Amniotic epithelial cell (primary cell): ENCODE measurements at places on chromosomes 1 and 21.

GRCh38 chr1:108747898-108748297, 1.4 kb downstream of the STXBP3 start:
- no peak for DNase-seq

DNA sequence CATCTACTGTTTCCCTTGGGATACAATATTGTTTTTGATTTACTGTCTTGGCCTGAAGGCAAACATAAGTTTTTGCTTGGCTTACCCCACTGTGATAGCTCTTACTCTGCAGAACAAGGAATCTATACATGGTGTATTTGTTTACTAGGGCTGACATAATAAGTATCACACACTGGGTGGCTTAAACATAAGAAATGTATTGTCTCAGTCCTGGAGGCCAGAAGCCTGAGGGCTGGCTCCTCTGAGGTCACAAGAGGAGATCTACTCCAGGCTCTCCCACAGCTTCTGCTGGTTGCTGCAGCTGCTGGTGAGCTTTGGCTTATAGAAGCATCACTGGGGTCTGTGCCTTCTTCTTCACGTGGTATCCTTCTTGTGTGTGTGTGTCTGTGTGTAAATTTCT, 30.7 kb upstream of the IGSF5 start:
- no peak for DNase-seq

- no peak for DNase-seq
These were observed 154.6 kb downstream of the ADSS2 start for GRCh38 chr1:244297087-244297486.

GRCh38 chr1:81597720-81598426, 202.9 kb upstream of the ADGRL2 start:
- no peak for DNase-seq

GRCh38 chr1:117780687-117781475, 148.5 kb downstream of the GDAP2 start:
- DNase-seq = no peak

GRCh38 chr1:89165811-89166210, 10.0 kb downstream of the GBP7 start:
- no peak for DNase-seq

DNA sequence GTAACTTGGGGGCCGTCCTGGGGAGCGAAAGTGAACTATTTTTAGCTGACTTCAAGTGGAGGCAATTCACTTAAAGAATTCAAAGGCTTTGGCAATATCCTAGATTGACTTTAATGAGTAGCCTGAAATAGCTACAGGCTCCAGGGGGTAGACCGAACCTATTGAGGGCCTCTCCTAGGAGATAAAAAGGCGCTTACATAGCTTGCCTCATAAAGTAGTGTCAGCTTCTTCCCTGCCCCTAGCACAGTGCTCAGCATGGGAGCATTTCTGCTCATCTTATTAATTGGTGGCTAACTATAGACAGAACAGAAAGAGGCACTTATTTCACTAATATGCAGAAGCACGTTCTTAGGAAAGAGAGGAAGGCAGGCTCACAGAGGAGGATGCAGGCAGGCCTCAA, 12.3 kb upstream of the CTNNBIP1 start:
- DNase-seq = no peak

DNA sequence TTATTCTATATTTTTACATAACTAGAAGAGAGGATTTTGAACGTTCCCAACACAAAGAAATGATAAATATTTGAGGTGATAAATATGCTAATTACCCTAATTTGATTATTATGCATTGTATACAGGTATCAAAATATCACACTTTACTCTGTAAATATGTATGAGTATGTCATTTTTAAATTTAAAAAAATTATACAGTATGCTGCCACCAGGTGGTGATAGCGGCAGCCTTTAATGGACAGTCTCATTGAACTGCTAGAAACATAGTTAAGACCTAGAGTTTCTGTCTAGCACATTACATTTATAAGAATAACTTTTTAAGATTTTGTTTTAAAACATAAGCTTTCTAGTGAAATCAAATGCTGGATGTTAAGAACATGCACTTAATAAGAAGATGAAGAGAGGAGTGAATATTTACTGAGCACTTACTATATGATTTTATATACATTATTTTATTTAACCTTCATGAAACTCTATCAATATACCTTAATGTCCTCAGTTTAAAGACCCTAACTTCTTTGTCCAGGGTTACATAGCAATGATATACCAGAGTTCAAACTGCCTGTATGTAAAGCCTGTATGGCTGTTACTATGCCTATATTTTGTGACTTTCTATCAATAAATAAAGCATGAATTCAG, 207.1 kb downstream of the NUF2 start:
- DNase-seq = peak; percentile 17

DNA sequence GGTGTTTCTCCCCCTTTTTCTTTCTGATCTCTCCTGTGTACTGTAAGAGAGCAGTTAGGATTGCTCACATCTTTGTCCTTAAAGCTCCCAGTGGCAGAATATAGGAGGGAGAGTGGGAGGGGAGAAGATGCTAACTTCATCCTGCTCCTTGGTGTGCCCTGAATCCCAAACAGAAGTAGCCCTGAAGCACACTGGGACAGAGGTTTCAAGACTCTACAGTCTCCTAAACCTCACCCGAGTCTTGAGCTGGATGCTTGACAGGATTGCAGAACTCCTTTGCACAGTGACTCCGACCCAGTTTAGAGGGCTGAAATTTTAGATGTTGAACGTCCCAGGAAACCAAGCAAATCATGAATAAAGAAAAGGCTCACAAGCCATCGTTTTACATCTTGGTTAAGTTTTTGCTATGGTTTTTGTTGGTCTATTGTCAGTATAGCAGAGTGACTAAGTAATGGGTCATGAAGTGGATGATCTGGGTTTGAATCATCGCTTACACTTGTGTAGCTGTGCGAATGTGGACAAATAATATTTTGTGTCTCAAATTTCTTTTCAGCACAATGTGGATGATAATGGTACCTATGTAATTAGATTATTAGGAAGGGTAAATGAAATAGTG, 37.5 kb downstream of the XCL2 start:
- DNase-seq = peak; percentile 51

DNA sequence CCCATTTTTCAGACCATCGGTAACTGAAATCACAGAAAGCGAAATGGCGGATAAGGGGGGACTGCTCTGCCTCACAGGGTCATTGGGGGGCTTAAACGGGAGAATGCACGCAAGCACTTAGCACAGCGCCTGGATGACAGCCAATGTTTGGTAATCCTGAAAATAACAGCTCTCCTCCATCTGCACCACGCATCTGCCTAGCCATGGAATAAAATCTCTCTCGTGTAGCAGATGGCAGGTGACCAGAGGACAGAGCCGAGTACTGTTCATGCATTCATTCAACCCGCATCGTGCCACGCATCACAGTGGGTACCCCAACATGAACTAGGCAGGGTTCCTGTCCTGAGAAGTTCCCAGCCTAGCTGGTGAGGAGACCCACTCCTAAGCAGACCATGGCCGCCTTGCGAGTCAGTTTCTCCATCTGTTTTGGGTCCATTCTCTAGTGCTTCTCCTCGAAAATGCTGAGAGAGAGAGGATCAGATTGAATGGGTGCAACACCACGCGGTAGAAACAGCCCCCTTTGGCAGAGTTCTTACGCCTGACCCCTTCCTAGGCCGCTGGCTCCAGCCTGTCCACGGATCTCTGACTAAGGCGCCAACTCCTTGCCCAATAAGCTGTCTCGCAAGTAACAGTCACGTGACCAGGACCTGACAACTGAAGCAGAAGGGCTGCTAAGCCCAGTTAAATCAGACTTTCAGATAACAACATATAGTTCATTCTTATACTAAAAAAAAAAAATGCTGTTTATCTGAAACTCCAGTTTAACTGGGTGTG, 7.3 kb downstream of the SLC1A7 start:
- DNase-seq = peak; percentile 84

DNA sequence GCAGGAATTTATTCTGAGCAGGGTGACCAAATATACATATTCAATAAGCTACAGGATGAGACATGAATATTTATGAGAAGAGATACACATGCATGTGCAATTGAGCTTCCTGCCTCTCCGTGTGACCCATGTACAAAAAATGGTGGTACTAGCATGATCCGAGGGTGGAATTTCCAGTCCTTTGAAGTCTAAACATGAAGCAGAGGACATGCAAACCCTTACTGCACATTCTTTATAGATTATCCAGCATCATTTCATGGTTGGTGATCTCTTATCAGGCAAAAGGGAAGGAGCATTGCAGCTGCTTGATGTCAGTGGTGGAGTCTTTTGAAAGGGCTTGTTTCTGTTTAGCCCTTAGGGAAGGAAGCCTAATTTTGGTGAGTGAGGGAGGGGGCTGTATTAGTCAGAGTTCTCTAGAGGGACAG, 448.6 kb downstream of the SETD4 start:
- DNase-seq = peak; percentile 21

DNA sequence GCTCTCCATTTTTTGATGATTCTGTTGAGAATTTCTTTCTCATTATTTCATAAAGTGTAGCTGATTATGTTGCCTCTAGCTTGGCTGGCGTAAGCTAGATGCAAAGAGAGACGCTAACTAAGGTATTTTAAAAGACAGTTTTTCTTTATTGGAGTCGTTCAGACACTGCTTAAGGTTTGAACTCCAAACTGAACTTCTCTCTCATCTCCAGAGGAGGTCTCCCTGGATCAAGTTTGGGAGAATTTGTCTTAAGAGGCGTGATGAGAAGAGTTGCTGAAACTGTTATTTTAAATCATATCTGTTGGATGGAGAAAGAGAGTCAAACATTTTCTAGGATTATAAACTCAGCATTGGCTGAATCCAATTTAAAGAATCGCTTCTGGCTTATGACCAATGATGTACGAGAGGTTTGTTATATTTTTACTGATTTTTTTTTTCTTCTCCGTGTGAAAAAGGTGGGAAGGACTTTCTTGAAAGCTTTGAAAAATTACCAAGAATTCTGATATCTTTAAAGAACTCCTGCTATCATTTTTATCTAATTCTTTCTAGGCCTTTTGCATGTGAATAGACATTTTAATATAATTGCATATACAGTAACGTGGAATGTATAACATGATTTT, 34.0 kb downstream of the MAP3K7CL start:
- peak; percentile 83 for DNase-seq

DNA sequence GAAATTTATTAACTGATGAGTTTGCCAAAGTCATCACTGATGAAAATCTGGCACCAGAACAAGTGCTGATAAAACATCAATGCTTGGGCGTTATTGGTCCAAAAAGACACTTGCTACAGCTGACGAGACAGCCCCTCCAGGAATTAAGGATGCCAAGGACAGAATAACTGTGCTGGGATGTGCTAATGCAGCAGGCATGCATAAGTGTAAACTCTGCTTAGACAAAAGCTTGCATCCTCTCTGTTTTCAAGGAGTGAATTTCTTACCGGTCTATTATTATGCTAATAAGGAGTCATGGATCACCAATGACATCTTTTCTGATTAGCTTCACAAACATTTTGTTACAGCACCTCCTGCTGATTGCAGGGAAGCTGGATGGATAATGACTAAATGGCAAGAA, 402.0 kb downstream of the LTN1 start:
- DNase-seq = no peak

DNA sequence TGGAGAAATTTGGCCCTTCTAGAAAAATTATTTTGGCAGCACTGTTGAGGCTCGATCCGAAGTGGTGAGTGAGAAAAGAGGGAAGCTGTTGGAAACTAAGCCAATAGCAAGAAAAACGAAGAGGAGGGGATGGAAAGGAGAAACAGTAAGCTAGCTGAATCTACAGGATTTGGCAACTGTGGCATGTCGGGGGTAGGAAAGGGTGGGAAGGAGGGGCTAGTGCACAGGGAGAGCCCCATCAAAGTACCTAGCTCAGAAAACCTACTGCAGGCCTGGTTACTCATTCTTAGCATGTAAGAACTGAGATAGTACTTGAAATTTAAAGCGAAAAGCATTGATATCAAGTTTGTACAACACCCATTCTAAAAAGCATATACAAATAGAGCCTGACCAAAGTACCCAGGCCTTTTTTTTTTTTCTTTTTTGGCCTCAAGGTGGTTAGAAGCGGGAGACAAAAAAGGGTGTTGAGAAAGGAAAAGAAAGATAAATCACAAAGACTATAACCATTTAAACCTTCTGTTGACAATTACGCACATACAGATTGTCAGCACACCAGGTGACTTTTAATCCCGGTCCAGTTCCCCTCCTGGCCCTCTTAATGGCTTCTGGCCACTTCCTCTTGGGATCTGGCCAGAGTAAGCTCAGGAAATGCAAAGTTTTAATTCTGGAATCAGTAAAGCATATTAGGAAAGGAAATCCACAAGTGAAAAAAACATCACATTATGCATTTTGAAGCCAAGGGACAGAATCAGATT, 50.4 kb downstream of the SLC16A1 start:
- DNase-seq = no peak

DNA sequence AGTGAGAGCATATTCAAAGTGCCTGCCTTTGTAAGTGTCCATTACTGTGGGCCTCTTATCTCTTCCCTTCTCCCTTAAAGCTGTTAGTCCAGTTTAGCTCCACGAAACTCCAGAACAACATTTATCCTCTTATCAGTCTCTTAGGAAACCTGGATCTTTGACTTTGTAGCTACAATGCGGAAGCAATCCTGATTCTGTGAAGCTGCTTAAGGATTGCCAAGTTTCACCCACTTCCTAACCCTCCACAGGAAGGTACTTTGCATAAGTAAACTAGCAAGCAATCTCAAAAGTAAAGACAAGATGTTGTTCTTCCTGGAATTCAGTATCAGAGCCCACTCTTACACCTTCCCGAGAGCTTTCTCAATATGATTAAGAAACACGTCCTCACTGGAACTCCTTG, 164.9 kb upstream of the USP25 start:
- DNase-seq = peak; percentile 43

GRCh38 chr1:109826446-109826845, 62.7 kb upstream of the EPS8L3 start:
- DNase-seq = no peak

GRCh38 chr1:186849826-186850225, 21.1 kb downstream of the PLA2G4A start:
- DNase-seq = no peak

GRCh38 chr21:26449161-26449560, 123.9 kb downstream of the CYYR1 start:
- DNase-seq = peak; percentile 77

DNA sequence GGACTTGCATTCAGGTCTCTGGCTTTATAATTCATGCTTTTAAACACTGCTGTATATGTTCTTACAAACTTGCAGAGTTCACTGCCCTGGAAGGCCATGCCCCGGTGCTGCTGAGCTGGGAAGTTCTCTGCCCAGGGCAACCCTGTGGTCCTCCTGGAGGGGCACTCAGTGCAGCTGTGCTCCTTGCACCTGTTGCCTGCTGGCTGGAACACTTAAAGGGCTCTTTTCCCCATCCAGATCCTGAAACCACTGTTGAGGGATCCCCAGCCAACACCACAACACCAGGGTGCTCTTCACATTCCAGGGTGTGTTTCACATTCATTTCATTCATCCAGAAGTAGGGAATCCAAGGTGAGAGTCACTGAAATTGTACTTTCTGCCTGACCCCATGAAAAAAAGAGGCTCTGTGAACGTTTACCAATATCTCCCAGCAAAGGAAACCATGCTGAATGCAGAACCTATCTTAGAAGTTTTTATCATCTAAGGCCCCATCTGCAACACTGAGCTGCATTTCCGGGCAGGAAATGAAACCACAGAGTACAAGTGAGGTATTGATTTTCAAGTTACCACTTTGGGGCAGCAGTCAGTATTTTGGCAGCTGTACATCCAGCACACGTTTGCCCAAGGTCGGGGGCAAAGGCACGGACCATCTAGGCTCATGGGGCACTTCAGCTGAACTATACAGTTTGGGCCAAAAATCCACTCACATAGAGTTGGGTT, 16.4 kb upstream of the KIAA0040 start:
- DNase-seq = no peak

- DNase-seq = peak; percentile 61
These were observed 38.4 kb upstream of the PRDM2 start for GRCh38 chr1:13661539-13661938.

- DNase-seq = no peak
These were observed 6.0 kb downstream of the HES3 start for GRCh38 chr1:6249739-6250689.

- no peak for DNase-seq
These were observed at the start of gene C1orf185 for GRCh38 chr1:51101976-51102375. TSS of gene C1orf185 (plus strand) at chr1:51102228. CDS start at chr1:51102234, 6 bp downstream.
